Large intestine (tissue), 12 donors: ENCODE measurements at places on chromosomes 13 and 19.

DNA sequence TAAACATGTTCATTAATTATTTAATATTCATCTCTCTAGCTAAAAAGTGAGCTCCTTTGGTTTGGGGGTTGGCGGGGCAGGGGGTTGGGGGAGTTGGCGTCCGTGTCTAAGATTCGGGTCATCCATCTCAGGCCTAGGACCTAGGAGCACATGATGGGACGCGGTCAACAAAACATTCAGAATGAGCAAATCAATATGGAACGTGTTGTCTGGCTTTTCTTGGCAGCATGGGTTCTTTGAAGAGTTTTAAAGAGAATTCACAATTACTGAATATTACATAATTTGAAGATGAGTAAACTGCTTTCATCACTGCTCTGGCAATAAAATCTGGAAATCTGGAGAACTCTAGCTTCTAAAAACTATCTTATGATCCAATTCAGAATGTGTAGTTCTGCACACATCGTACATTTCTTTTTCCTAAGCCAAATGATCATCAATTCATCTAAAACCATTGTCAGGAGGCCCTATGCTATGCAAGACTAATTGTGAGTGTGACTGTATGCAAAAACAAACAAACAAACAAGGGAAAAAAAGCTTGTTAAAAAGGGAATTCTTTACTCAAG lies 5.4 kb upstream of the ARGLU1 start:
- DNase-seq: no peak

DNA sequence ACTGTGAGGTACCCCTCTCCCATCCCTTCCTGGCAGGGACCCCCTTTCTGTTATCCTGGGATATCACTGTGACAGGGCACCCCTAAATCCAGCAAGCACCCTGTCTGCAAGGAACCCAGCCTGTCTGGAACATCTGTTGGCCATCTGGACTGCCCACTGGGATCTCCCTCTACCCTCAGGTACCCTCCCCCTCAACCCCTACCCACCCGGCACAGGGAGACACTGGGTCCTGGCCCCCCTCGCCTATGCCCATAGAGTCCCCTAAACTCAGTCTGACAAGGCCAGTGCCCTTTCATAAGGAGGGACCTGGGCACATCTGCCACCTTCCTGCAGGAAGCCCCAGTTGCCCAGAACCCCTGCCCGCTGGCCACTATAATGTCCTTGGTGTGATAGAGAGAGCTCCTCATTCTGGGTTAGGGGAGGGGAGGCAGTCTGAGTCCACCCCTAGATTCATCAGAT lies 2.8 kb upstream of the SLC27A5 start:
- DNase-seq: no peak

- DNase-seq: no peak
These were observed 69.2 kb downstream of the ATP11A start for GRCh38 chr13:112759053-112759452.

- no peak for DNase-seq
These were observed 36.1 kb downstream of the RCBTB1 start for GRCh38 chr13:49549289-49549688.

DNA sequence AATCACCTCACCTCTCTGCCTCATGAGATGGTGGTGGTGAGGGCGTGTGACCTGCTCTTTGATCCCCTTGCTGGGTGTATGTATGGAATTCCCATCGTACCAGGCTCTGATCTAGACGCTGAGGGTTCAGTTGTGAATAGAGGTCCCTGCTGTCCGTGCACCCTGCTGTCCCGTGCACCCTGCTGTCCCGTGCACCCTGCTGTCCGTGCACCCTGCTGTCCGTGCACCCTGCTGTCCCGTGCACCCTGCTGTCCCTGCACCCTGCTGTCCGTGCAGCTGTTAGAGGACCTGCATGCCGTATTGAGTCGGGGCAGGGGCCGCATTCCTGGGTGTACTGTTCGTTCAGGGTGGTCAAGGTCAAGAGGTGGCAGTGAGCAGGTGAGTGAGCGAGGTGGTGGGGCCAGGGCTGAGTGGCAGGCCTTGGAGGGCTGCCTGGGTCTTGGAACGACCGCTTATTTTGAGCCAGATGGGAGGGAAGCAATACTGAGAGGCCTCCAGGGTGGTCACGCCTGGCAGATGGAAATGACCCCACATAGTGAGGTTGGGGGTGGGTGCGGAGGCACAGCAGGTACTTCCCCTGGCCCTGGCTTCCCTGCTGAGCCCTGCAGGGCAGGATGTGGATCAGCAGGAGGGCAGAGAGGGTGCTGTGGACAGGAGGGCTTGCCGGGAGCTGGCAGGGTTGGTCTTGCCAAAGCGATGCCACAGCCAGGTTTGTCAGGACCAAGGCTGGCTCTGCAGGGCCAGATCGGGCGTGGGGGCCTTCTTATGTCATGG lies 4.6 kb upstream of the EPN1 start:
- DNase-seq: peak; percentile 42

GRCh38 chr19:18174983-18175382 lies 1.4 kb downstream of the IFI30 start:
- DNase-seq: no peak

GRCh38 chr19:54418030-54418929 lies 3.0 kb downstream of the TTYH1 start:
- DNase-seq: no peak

DNA sequence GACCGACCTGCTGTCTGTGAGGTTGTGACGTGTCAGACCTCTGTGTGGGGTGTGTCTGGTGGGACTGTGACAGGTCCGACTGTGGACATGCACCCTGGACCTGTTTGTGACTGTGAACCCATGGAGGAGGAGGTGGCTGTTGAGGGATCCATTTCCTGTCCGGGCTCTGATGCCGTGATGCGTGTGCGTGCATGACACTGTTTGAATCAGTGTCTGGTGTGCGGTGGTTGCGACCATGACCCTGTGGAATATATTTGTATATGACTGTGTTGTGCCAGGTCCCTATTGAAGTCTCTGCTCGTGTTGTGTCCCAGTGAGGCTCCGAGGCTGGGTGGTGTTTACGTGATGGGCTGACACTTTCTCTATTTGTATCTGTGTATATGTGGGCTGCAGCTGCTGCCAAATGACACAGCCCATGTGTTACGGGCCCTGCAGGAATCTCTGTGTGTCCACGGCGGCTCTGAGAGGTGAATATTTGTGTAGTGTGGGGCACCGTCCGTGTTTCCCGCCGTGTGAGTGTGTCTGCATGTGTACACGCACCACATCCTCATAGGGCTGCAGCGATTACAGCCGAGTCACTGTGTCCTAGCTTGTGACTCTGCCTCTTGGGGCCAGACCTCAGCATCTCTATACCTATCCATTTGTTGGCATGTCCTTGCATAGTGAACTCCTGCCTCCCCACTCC lies 18.3 kb downstream of the CCDC97 start:
- no peak for DNase-seq

- no peak for DNase-seq
These were observed 825.2 kb downstream of the SLITRK1 start for GRCh38 chr13:83057119-83057518.

- DNase-seq: no peak
These were observed 105.5 kb downstream of the MBNL2 start for GRCh38 chr13:97327506-97328221.

DNA sequence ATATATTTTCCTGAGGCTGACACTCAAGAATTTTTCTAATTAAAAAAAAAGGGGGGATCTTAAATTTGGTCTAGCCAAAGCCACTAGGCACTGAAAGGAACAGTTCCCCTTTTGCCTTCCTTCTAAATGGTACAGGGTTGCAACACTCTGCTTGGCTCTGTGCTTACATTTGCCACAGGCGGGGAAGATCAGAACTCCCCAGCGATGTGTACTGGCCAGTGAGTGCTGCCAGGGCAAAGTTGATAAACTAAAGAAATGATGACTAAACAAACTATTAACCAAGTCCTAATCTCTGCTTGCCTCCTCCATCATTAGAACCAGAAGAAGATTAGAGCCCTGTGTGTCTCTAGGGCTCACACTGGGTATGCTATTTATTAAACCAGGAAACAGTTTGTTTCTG lies 75.3 kb upstream of the SCEL start:
- no peak for DNase-seq

DNA sequence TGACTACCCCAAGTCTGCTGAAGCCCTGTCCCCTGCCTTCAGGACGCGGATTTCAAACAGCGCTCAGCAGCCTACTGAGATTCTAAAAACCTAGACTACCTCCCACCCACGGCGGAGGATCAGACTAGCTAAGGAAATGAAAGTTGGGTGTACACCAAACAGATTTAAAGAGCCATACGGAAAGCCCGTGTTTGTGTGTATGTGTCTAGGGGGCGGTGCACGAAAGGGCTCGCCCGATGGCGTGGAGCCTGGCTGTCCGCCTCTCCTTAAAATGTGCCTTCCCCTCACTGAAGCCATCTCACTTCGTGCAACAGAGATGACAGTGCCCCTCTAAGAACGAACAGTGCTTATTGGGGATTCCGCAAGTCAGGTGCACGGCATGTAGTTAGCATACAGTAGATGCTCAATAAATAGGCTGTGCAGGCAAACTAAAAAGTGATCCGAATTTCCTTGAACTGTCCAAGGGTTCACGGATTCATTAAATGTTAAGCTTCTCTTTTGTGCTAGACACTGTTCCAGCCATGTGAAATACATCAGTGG lies 639 bp downstream of the LENG1 start:
- DNase-seq: no peak

GRCh38 chr19:47848823-47849473 lies 10.1 kb upstream of the TPRX2 start:
- no peak for DNase-seq

DNA sequence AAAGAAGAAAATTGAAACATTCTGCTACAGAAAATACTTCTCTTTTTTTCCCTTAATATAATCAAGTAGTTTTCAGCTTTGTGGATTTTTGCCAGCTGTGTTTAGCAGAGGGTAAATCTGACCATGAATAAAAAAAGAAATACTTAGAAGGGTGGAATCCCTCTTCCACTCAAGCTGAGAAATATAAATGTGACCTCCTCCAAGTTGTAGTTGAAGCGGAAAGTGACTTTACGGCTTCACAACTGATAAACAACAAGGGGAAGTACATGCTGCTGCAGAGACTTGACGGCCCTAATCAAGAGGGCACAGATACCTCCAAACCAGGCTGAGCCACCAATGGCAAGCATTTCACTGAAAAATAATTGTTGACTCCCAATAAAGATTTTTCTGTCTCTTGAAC lies 785.0 kb downstream of the SLITRK5 start:
- no peak for DNase-seq

- no peak for DNase-seq
These were observed 35.5 kb upstream of the IGFL4 start for GRCh38 chr19:46076031-46076880.

- no peak for DNase-seq
These were observed 71.8 kb downstream of the CDADC1 start for GRCh38 chr13:49319551-49319950.

GRCh38 chr13:89455741-89456140 lies 1784.6 kb downstream of the SLITRK5 start:
- DNase-seq: no peak

DNA sequence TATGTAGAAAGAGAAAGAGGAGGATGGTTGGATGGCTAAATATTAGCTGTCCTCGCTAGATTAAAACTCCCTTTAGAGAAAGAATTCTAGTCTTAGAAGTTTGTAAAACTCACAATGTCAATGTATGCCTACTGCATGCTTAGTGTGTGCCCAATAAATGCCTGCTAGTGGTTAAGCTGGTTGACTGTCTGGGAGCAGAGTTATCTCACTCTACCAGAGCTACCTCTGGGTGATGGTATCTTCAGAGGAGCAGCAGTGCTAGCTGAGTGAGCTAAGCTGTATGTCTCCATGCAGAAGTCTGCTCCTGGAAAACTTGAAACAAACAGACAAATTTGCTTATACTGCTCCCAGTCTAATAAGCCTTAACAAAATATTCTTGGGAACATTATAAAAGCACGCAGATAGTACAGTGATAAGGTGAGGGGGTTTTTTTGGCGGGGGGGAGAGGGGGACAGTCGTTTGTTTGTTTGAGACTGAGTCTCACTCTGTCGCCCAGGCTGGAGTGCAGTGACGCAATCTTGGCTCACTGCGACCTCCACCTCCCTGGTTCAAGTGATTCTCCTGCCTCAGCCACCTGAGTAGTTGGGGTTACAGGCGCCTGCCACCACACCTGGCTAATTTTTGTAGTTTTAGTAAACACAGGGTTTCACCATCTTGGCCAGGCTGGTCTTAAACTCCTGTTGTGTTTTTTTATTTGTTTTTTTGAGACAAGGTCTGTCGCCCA lies 202.8 kb upstream of the TSC22D1 start:
- no peak for DNase-seq

DNA sequence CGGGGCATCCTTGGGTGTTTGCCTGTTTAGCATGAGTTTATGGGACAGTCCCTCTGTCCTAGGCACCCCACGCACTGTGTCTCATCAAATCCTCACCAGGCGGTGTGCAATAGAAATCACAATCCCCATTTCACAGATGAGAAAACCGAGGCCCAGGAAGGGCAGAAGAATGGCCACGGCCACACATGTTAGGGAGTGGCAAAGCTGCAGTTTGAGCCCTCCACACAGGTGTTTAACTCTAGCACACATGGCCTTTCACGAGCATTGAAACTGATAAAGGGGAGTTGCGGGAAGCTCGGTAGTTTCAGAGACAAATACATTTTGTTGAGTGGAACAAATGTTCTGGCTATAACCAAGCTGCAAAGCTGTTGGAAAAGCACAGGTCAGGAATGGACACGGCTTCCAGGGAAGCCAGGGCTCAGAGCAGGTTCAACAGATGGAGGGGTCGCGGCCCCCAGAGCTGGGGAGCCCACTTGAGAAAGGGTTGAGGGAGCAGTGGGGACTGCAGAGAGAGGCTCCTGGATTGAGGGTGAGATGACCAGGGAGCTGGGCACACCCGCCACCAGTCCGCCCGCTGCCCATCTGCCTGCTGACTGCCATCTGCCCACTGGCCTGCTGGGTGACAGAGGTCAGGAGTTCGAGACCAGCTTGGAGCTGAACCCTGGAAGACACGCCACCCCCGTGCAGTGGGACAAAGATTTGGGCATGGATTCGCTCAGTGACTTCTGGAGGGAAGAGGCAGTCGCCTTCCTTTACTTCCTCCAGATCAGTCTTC lies 154.7 kb downstream of the URI1 start:
- no peak for DNase-seq

GRCh38 chr13:22405891-22406290 lies 735.0 kb downstream of the FGF9 start:
- DNase-seq: no peak

- no peak for DNase-seq
These were observed 51.8 kb downstream of the CRTC1 start for GRCh38 chr19:18735324-18735723.

DNA sequence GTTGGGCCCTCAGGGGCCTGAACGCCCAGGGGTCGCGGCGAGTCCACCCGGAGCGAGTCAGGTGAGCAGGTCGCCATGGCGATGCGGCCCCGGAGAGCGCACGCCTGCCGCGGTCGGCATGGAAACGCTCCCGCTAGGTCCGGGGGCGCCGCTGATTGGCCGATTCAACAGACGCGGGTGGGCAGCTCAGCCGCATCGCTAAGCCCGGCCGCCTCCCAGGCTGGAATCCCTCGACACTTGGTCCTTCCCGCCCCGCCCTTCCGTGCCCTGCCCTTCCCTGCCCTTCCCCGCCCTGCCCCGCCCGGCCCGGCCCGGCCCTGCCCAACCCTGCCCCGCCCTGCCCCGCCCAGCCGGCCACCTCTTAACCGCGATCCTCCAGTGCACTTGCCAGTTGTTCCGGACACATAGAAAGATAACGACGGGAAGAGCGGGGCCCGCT lies at the start of gene CCNA1:
TSS of gene CCNA1 (plus strand) at position 390 of the 439 bp plus-strand sequence. CDS start 562 bp downstream, outside the sequence.
- peak; percentile 23 for DNase-seq
